ENCODE measurements at places on chromosomes 5 and 9.

DNA sequence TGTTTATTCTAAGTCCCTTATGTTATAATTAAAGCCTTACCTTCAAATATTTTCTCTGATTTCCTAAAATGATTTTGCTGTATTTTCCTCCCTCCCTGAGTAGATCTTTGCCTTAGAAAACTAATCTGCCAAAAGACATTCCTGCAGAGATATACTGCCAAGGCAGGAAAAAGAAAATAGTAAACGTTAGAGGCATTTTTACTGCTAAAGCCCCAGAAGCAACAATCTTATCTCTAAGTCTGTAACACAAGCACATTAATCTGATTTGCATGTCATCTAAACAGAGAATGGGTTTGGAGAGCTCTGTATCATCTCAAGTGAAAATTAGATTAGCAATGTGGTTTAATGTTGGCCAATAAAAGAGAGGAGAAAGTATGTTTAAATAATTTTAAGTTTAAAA lies 847.7 kb downstream of the MAT2B start:
- no peak overlapping the region for H3K27ac ChIP-seq
- no peak overlapping the region for H3K4me3 ChIP-seq
- no peaks in the 10 kb centered on the region for H3K36me3 ChIP-seq
- H3K4me1 ChIP-seq: no peaks in the 10 kb centered on the region
- no peaks in the 10 kb centered on the region for H3K27me3 ChIP-seq
- no peak for DNase-seq

DNA sequence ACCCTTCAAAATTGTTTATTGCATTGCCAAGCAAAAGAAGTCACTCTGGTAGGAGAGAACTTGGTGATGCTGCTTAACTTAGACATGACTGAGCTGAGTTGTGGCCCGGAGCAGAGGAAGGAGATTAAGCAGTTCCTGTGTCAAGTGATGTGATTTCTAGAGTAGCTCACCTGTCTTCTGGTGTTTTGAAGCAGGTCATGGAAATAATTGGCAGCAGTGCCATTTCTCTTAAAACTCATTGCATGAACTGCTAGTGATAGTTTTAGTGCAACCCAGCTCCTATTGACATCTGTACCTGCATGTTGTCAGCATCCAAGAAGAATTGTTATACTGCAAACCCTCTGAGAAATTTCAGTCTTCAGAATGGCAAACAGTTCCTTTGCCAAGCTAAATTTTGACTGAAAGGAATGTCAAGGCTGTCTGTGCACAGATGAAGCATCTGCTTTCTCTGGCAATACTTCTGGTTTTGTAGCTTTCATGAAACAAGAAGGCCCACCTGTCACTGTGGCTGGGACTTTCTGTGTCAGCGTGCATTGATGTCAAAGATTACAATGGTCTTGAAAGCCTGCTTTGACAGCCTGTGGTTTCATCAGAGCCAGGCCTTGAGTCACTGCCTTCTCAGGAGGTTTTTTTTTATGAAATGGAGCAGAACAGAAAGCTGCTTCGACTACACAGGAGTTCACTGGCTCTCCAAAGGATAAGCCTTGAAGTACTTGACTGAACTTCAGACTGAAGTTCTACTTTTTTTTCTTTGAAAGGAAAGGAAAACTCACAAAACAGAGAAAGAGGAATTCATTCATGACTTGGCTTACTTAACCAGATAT lies 90.6 kb downstream of the RALGPS1 start:
- DNase-seq: no peak
- no peak overlapping the region for H3K27ac ChIP-seq
- H3K27me3 ChIP-seq: no peaks in the 10 kb centered on the region
- H3K4me3 ChIP-seq: no peak overlapping the region
- H3K36me3 ChIP-seq: no peaks in the 10 kb centered on the region

GRCh38 chr5:136047858-136048257 lies 19.1 kb downstream of the TGFBI start:
- H3K27ac ChIP-seq: no peak overlapping the region
- H3K36me3 ChIP-seq: no peaks in the 10 kb centered on the region
- H3K27me3 ChIP-seq: no peaks in the 10 kb centered on the region
- no peak for DNase-seq

- no peaks in the 10 kb centered on the region for H3K27me3 ChIP-seq
- H3K4me3 ChIP-seq: no peak overlapping the region
- DNase-seq: no peak
- no peaks in the 10 kb centered on the region for H3K4me1 ChIP-seq
- peaks cover 7% of the 10 kb centered on the region for H3K36me3 ChIP-seq
- H3K27ac ChIP-seq: no peak overlapping the region
Measured at GRCh38 chr5:14297697-14298096, 154.6 kb downstream of the TRIO start.

GRCh38 chr9:133773889-133774655 lies 35.9 kb upstream of the SARDH start:
- no peaks in the 10 kb centered on the region for H3K4me1 ChIP-seq
- H3K36me3 ChIP-seq: peaks cover 20% of the 10 kb centered on the region
- no peaks in the 10 kb centered on the region for H3K27me3 ChIP-seq
- H3K27ac ChIP-seq: no peak overlapping the region

DNA sequence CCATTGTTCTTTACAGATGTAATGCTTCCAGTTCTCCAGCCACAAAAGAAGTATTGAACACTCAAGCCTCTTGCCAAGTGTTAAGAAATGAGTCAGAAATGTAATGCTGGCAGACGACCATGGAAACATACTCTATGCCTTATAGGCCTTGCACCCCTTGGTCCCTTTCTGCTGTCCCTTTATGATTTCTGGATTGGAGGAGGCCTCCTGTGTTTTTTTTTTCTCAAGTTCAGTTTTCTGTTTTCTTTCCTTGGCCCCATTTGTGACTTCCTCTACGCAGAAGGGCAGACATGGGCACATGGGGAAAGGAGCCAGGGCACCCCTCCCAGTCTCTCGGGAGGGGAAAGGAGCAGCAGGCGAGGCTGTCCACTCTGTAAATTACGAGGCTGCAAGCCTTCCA lies 53.4 kb downstream of the SNX18 start:
- H3K4me3 ChIP-seq: no peak overlapping the region
- H3K4me1 ChIP-seq: no peaks in the 10 kb centered on the region
- no peaks in the 10 kb centered on the region for H3K36me3 ChIP-seq
- no peak overlapping the region for H3K27ac ChIP-seq

DNA sequence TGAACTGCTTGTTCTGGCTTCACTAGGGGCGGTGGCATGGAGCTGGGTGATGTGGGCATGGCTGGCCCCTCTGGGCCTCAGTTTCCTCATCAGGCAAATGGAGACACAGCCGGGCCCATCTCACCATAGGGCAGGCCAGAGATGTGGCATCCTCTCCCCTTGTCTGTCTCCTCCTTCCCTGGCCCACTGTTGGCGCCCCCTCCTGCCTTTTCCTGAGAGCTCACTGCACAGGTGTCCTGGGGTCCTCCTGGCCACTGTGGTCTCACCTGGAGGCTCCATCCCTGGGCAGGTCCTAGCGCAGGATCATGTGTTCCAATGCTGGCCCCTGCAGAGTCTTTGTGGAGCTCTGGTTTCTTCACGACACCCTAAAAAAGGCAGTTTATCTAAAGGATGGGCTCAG lies 53.5 kb downstream of the NEK6 start:
- no peaks in the 10 kb centered on the region for H3K27me3 ChIP-seq
- H3K4me3 ChIP-seq: no peak overlapping the region
- no peak overlapping the region for H3K27ac ChIP-seq
- H3K36me3 ChIP-seq: peaks cover 40% of the 10 kb centered on the region
- no peak for DNase-seq

GRCh38 chr5:16937503-16938161 lies 1.5 kb upstream of the MYO10 start:
- no peak for DNase-seq
- no peak overlapping the region for H3K27ac ChIP-seq
- no peaks in the 10 kb centered on the region for H3K36me3 ChIP-seq

GRCh38 chr5:146082798-146083197 lies 22.6 kb downstream of the PLAC8L1 start:
- DNase-seq: no peak
- H3K27ac ChIP-seq: no peak overlapping the region
- no peaks in the 10 kb centered on the region for H3K4me1 ChIP-seq
- no peaks in the 10 kb centered on the region for H3K27me3 ChIP-seq
- H3K36me3 ChIP-seq: no peaks in the 10 kb centered on the region

- H3K4me1 ChIP-seq: no peaks in the 10 kb centered on the region
- H3K4me3 ChIP-seq: no peak overlapping the region
- no peaks in the 10 kb centered on the region for H3K36me3 ChIP-seq
- no peak overlapping the region for H3K27ac ChIP-seq
- no peaks in the 10 kb centered on the region for H3K27me3 ChIP-seq
Measured at GRCh38 chr9:90044263-90044662, 439.5 kb downstream of the GADD45G start.
